SIG-M5 (cell line): ENCODE measurements at places on chromosomes 16 and 17.

DNA sequence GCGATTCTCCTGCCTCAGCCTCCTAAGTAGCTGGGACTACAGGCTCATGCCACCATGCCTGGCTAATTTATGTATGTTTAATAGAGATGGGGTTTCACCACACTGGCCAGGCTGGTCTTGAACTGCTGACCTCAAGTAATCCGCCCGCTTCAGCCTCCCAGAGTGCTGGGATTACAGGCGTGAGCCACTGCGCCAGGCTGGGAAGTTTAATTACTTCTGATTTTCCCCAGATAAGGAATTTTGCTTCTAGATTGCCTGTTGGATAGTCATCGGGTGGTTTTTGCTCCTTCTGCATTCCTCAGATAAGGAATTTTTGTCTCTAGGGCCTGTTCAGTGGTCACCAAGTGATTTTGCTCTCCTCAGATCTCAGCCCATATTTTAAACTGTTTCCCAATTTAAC is 112.5 kb downstream of the MAP2K4 start:
- no peak for DNase-seq

- no peak for DNase-seq
These were observed 168.0 kb downstream of the AATF start for GRCh38 chr17:37116671-37117185.

- DNase-seq: no peak
These were observed 16.7 kb downstream of the KCNJ16 start for GRCh38 chr17:70091696-70092095.

DNA sequence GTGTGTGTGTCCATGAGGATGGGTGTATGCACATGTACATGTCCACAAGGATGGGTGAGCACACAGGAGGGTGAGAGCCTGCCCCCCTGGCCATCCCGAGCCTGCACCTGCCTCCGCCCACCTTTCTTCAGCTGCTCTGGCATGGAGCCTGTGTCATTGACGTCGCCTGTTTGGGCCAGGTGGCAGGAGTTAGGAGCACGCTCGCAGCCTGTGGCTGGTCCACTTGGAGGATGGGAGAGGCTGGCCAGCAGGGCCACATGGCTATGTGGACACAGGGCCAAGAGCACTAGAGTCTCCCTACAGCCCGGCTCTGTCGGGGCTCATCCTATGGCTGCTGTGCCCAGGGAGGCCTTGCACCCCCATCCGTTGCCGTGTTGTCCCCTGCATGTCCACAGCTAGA is 21.4 kb downstream of the BAHCC1 start:
- no peak for DNase-seq

GRCh38 chr17:47726796-47727703 is 6.0 kb upstream of the TBX21 start:
- DNase-seq: no peak

- no peak for DNase-seq
These were observed 6.9 kb downstream of the C17orf67 start for GRCh38 chr17:56826611-56827414.
